ENCODE measurements at places on chromosomes 11 and 22. TPM values are rescaled to one million over a fixed set of nuclear protein-coding genes. Genes with fewer than 3 reads are reported as not detected.

DNA sequence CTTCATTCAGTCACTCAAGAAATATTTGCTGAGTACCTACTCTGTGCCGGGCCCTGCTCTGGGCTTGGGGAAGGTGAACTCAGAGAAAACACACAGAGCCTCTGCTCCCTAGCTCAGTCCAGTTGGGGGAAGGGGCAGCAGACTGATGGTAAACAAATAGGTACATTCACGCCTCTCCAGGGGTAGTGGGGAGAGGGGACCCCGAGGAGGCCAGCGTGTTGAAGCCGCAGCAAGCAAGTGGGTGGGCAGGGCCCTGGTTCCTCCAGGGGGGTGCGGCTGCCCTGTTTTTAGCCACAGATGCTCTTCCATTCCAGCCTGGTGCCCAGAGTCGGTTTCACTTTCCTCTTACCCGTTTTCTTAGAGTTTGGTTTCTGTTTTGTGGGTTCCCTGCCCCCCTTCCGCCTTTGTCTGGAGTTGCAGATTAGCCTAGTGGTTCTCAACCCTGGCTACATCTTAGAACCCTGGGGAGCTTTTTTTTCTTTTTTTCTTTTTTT, 8.7 kb downstream of the DRAP1 start:
- no peak for DNase-seq

The NAT10 gene
- 49.7 TPM for total RNA-seq

DNA sequence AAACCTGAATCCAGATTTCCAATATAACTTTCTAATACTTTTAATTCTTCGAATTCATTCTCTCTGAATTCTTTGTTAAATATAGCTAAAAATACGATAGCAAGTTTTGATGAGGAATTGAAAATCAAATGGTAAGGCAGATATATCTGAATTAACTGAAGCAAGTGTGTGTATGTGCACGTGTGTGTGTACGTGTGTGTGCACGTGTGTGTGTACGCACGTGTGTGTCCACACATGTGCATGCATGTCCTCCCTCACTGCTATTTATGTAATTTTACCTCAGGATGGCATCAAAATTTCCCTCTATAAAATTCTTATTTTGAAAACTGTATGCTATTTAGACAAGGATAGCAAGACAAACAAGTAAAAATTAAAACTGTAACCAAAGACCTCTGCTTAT, 961.3 kb upstream of the CNTN5 start:
- no peak for DNase-seq

The FAM111B gene
- total RNA-seq = 19.5 TPM

The GAL3ST3 gene
- not detected for total RNA-seq

The GNAZ gene
- 6.0 TPM for total RNA-seq

DNA sequence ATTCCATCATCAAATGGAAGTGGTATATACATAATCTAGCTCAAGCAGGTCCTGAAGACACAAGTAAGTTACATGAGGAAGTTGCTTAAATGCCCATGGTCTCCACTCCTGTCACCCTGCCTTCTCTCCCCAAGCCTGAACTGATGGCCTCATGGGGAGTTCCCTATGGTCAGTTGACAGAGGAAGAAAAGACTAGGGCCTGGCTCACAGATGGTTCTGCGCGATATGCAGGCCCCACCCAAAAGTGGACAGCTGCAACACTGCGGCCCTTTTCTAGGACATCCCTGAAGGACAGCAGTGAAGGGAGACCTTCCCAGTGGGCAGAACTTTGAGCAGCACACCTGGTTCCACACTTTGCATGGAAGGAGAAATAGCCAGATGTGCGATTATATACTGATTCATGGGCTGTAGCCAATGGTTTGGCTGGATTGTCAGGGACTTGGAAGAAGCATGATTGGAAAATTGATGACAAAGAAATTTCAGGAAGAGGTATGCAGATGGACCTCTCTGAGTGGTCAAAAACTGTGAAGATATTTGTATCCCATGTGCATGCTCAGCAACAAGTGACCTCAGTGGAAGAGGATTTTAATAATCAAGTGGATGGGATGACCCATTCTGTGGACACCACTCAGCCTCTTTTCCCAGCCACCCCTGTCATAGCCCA, 17.3 kb upstream of the CD82 start:
- no peak for DNase-seq

GRCh38 chr11:86606836-86607481, 65.5 kb downstream of the ME3 start:
- peak; percentile 15 for DNase-seq

DNA sequence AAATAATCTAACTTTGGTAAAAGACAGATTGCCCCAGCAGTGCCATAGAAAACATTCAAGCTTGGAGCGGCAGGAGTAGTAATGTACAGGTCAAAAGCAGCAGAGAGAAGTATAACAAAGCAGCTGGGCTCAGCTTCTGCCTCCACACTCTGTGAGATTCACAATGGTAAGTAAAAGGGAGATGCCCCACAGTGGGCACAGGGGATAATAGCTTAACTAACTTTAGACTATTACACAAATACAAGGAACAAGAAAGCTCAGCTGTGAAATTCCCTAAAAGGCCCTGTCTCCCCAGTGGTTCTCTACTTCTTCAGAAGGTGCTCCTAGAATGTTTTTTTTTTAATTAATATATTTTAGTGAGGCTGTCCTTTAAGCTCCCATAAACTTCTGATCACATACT, 28.0 kb downstream of the RDX start:
- no peak for DNase-seq

The CASP5 gene
- not detected for total RNA-seq

DNA sequence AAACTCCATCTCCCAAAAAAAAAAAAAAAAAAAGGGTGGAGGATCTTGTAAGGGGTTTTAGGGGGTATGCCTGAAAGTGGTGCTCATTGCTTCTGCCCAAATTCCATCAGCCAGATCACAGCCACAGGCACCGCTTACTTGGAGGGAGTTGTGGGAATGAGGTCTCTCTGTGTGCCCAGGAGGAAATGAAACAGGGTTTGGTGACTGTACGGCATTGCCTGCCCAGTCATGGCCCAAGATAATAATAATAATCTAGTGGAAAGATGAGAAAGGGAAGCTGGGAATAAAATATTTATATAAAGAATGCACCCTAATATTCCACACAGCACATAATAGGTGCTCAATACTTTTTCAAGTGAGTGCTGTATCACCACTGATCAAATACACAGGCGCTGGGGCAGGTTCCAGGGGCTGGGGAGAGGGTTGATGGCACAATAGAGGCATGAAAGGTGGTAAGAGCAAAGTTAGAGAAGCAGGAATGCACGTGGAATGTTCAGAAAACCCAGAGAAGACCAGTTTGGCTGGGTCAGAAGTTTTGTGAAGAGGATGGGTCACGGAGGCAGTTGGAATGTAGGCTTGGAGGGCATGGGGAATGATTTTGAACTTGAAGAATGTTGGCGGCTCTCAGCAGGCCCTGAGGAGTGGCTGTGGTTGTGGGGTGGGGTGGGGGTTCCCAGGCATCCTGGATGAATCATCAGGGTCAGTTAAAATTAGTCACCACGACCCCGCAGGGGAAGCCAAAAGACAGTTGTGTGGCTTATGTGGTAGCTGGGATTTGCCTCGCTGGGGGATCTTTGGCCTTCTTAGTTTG, 12.5 kb upstream of the MB start:
- peak; percentile 28 for DNase-seq

GRCh38 chr11:31687256-31687655, 123.9 kb downstream of the PAX6 start:
- DNase-seq = no peak

The GPR83 gene
- total RNA-seq = not detected

All from HT-29 (cell line).